ENCODE measurements at places on chromosomes 3 and 15. TPM values are rescaled to one million over a fixed set of nuclear protein-coding genes. Genes with fewer than 3 reads are reported as not detected.

The STRIT1 gene
- total RNA-seq, result not detected

The SRGAP3 gene
- 2.7 TPM for total RNA-seq

The ITIH4 gene
- total RNA-seq, result 4.3 TPM

The CLDN16 gene
- total RNA-seq, result not detected

The APEH gene
- total RNA-seq, result 51.1 TPM

The CIP2A gene
- total RNA-seq, result 2.1 TPM

The MUC13 gene
- total RNA-seq, result 0.58 TPM

The TRPM1 gene
- 0.93 TPM for total RNA-seq

The GOLGA6L9 gene
- 0.84 TPM for total RNA-seq

The RASL12 gene
- total RNA-seq, result 4.7 TPM

The PLCB2 gene
- total RNA-seq, result 31.9 TPM

The C3orf52 gene
- 3.6 TPM for total RNA-seq

The SPTBN5 gene
- 1.6 TPM for total RNA-seq

The TM6SF1 gene
- total RNA-seq, result 12.4 TPM

The TCAIM gene
- total RNA-seq, result 19.9 TPM

The ACVR2B gene
- 2.7 TPM for total RNA-seq

The ZNF860 gene
- 0.45 TPM for total RNA-seq

The NOX5 gene
- 0.19 TPM for total RNA-seq

The PEX11A gene
- 103 TPM for total RNA-seq

The KNL1 gene
- total RNA-seq, result 0.35 TPM

The ATOSA gene
- total RNA-seq, result 61.5 TPM

The ST8SIA2 gene
- not detected for total RNA-seq

The GLDN gene
- total RNA-seq, result 194 TPM

The SPINT1 gene
- total RNA-seq, result 2.7 TPM

The KLF15 gene
- total RNA-seq, result 53.8 TPM

The SH2D7 gene
- total RNA-seq, result not detected

The COL6A5 gene
- not detected for total RNA-seq

The FBXW12 gene
- total RNA-seq, result not detected

The TRAT1 gene
- total RNA-seq, result not detected

The ESYT3 gene
- 0.19 TPM for total RNA-seq

The STT3B gene
- total RNA-seq, result 80.7 TPM

The SNUPN gene
- 22.0 TPM for total RNA-seq

The FOXB1 gene
- total RNA-seq, result not detected

The NMD3 gene
- total RNA-seq, result 45.7 TPM

The MINAR1 gene
- 0.45 TPM for total RNA-seq

The TMCO5A gene
- not detected for total RNA-seq

The SLC2A2 gene
- total RNA-seq, result 0.26 TPM

The RASGRF1 gene
- not detected for total RNA-seq

The ABI3BP gene
- total RNA-seq, result 37.1 TPM

The DOCK3 gene
- 0.51 TPM for total RNA-seq

The FBLN2 gene
- 269 TPM for total RNA-seq

The BSN gene
- total RNA-seq, result 0.16 TPM

The TMC3 gene
- total RNA-seq, result not detected

The INSYN1 gene
- 5.0 TPM for total RNA-seq

The CYP1A2 gene
- total RNA-seq, result not detected

The AEN gene
- total RNA-seq, result 23.3 TPM

The GALNT15 gene
- 275 TPM for total RNA-seq

The GJD2 gene
- total RNA-seq, result not detected

The CASR gene
- not detected for total RNA-seq

The ANKUB1 gene
- not detected for total RNA-seq

The ARID3B gene
- total RNA-seq, result 5.8 TPM

The RPL14 gene
- total RNA-seq, result 1,394 TPM

The GCHFR gene
- 17.1 TPM for total RNA-seq
